ENCODE measurements at places on chromosomes 3 and 15. TPM values are rescaled to one million over a fixed set of nuclear protein-coding genes. Genes with fewer than 3 reads are reported as not detected.

DNA sequence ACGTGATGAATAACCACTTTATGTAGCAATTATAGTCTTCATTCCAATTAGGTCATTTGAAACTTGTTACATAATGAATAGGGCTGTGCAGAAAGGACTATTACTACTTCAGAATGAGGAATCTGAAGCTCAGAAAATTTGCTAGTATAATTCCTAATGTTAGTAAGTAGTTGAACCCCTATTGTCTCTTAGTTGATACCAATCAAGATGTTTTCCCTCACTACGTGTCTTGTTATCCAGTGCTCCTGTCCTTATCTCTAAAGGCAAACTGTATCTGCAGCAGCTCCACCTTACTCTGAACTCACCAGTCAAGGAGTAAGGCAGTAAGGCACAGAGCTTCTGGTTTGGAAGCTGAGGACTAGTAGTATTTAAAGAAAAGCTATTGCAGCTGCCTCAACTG, 32.0 kb downstream of the RAB11A start:
- DNase-seq: no peak

The LIPH gene
- not detected for total RNA-seq

GRCh38 chr3:127711021-127711695, 38.4 kb downstream of the ABTB1 start:
- no peak for DNase-seq

DNA sequence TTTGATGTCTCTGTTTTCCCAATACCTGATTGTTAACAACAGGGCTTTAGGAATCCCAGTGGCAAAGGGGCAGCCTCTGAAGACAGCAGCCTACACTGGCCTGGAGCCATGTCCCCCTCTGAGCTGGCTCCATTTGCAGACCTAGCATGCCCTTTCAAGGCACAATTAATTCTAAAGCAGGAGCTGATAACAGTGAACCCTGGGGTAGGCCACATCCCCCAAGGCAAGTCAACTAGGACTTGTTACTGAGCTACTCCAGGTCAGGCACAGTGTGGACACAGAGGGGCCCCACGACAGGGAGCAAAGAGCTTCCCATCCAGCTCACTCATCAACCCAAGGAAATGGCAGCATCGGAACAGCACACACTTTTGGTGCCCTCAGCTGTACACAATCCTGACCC, 51.9 kb downstream of the SPSB4 start:
- no peak for DNase-seq

- no peak for DNase-seq
Measured at GRCh38 chr3:37225481-37225880, 51.1 kb upstream of the LRRFIP2 start.

The MYZAP gene
- total RNA-seq: not detected

DNA sequence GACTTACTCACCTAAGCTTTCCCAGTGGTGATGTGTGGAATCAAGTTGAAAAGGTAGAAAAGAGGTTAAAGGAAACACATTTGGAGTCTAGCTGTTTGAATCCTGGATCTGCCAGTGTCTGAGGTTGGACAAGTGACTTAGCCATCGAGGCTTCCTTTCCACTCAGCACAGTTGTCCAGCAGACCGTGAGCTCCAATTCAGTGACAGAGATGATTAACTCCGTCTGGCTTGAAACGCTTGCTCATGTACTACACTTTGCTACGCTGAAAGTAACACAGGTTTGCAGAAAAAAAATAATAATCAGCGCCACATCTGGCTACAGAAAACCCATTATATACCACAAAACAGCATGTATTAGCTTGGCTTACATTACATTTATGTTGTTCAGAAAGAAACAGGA, 364.9 kb upstream of the MCTP2 start:
- DNase-seq: no peak

- no peak for DNase-seq
Measured at GRCh38 chr3:17969985-17970568, 227.6 kb upstream of the TBC1D5 start.

The TM4SF18 gene
- 3.0 TPM for total RNA-seq

- DNase-seq: no peak
Measured at GRCh38 chr3:183818041-183818620, 7.2 kb downstream of the MAP6D1 start.

GRCh38 chr3:159229116-159229680, 427.3 kb downstream of the MFSD1 start:
- no peak for DNase-seq

Data from LHCN-M2 (cell line).